Colonic mucosa (tissue), 4 donors: ENCODE measurements at places on chromosomes 3 and 15.
A peak's percentile ranks its signal among the peaks of the same experiment; 100 is the strongest.

DNA sequence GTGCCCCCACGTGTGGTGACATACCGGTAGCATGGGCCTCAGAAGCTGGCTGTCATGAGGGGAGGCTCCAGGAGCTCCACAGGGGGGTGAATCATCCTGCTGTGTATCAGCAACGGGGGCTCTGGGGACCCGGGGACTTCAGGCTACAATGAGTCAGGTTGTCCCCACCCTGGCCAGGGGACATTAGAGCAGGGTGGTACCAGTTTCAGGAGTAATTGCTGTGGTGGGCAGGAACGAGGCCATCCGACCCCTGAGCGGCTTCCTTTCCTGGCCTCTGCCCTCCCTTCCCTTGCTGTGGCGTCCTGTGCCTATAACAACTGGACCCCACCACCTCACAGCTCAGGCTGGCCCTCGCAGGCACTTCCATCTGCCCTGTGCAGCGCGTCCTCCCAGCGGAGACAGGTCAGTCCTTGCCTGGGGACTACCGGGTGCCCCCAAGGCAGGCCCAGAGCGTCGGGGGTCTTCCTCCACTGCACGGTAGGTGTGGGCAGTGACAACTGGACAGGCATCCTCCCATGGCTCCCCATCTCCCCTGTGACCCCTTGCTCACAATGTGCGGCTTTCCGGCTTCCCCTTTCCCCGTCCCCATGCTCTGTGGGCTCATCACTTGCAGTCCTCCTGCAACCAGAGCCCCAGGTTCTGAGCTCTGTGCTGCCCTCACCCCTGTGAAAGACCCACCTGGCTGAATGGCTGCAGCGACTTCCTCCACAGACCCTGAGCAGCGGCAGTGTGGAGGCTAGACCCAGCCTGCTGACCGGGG is 57.0 kb downstream of the KLF15 start:
- DNase-seq: no peak

DNA sequence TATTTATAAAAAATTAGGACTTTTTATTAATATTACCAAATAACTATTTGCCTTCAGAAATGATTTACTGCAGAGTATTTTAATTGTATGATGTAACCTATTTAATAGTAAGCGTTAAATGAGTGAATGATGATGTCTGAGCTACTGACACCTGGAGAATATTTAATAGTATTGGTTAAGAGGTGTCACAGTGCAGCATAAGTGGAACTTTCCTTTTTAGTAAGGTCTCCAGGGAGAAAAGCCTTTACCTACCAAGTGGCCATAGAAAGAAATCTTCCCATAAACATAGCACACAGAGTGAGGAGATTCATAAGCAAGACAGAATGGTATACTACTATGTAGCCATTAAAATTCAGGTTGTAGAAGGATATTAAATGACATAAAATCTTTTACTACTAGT is 441.7 kb downstream of the TBL1XR1 start:
- DNase-seq: no peak

- no peak for DNase-seq
These were observed 5.4 kb downstream of the BTBD1 start for GRCh38 chr15:83061680-83062079.

- no peak for DNase-seq
These were observed 110.0 kb downstream of the TJP1 start for GRCh38 chr15:29712149-29712885.

DNA sequence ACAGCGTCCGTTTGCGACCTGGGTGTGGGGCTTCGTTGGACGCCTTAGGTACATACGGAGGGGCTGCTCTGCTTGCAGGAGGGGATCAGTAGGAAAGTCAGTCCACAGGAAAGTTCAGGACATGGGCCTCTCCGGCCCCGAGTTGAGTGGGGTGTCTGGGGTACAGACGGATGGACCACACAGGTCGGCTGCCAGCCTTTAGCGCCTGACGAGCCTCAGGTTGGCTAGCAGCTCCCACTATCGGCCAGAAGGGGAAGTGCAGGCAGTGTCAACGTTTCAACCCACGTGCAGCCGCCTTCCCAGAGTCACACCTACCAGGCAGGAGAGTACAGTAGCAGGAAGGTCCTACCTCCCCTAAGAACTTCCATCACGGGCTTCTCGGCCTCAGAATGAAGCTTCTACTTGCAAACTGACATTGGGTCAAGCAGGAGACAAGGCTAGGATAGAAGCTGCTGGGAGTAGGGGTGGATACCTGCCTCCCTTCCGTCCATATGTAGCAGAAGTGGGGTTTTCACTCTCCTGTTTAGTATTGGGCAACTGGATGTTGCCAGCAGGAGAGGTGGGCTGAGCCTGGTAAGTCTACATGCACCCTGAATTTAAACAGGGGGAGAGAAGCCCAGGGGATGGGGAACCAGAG is 1.8 kb upstream of the SCN5A start:
- DNase-seq: peak; percentile 80

GRCh38 chr3:399647-400046 is 203.1 kb downstream of the CHL1 start:
- no peak for DNase-seq

- DNase-seq: no peak
These were observed 39.8 kb upstream of the ZBTB38 start for GRCh38 chr3:141328286-141329166.

GRCh38 chr3:12501360-12502020 is 17.2 kb downstream of the TSEN2 start:
- DNase-seq: no peak

GRCh38 chr3:129469026-129469425 is 29.0 kb downstream of the IFT122 start:
- peak; percentile 50 for DNase-seq

GRCh38 chr3:52827866-52828376 is 2.6 kb downstream of the ITIH4 start:
- no peak for DNase-seq
